ENCODE measurements at places on chromosomes 7 and 10.

DNA sequence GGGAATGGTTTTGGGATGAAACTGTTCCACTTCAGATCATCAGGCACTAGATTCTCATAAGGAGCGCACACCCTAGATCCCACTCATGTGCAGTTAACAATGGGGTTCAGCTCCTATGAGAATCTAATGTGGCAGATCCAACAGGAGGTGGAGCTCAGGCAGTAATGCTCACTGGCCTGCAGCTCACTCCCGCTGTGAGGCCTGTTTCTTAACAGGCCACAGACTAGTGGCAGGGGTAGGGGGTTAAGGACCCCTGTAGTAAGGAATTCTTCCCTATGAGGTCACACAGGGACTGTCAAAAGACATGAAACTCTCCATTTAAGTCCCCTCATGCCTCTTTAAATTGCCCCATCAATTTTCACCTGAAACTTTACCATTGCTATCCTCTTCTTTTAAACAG is 8.0 kb downstream of the HGF start:
- DNase-seq: no peak

DNA sequence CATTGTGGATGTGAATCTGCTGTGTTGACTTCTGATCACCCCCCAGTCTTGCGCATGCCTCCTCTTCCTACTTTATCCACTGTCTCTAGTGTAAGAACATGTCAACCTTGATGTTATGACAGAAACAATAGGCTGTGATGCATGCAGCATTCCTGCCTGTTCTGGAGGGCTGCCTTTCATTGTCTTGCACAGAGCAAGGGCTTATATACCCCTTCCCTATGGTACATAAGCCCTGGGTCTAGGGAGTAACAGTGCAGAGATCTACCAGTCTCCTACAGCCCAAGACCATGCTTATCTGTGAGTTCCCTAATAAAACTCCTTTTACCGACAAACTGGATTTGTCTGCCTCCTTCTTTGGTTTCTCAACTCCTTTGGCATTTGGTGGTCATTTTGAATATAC is 177.0 kb upstream of the STK17A start:
- no peak for DNase-seq

DNA sequence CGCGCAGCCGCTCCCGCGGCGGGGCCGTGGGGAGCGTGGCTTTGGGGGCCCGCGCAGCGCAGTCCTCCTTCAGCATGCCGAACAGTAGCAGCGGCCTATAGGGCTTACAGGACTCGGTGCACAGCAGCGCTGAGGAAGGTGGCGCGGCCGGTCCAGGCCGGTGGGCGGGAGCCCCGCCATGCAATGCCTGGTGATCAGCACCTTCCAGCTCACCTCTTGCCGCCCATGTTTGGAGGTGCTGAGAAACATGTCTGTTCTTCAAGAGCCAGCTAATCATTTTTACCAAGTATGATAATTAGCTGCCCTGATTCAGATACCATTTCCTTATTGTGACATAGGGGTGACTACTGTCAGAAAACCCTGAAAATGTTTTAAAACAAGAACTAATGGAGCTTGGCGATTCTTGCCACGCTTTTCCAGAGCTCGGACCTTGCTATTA is 33.5 kb upstream of the SFTPD start:
- DNase-seq: no peak

GRCh38 chr10:86553213-86553612 is 31.6 kb upstream of the WAPL start:
- DNase-seq: no peak

- DNase-seq: no peak
Observed at GRCh38 chr7:29866490-29866930, 60.2 kb downstream of the WIPF3 start.

- no peak for DNase-seq
Observed at GRCh38 chr7:154627646-154628290, 375.2 kb downstream of the PAXIP1 start.

DNA sequence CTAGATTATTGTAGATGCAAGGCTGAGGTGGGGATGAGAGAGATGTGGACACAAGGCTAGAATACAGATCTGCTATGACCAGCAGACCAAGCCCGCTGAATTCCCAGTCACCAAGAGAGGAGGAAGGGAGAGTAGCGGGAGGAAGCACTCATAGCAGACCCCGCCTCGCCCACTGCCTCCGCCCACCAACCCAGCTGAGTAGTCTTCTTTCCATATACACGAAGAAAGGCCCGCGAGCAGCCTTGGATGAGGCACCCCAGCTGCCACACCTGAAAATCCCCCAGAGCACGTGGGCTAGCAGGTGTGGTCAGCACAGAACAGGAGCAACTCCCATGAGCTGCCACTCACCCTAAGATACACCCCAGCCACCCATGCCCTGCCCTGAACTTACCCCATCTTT is 7.9 kb upstream of the H2BK1 start:
- DNase-seq: no peak

- DNase-seq: no peak
Observed at GRCh38 chr10:27134371-27134770, 19.8 kb downstream of the YME1L1 start.

GRCh38 chr10:35854661-35855060 is 212.6 kb upstream of the FZD8 start:
- DNase-seq: no peak

DNA sequence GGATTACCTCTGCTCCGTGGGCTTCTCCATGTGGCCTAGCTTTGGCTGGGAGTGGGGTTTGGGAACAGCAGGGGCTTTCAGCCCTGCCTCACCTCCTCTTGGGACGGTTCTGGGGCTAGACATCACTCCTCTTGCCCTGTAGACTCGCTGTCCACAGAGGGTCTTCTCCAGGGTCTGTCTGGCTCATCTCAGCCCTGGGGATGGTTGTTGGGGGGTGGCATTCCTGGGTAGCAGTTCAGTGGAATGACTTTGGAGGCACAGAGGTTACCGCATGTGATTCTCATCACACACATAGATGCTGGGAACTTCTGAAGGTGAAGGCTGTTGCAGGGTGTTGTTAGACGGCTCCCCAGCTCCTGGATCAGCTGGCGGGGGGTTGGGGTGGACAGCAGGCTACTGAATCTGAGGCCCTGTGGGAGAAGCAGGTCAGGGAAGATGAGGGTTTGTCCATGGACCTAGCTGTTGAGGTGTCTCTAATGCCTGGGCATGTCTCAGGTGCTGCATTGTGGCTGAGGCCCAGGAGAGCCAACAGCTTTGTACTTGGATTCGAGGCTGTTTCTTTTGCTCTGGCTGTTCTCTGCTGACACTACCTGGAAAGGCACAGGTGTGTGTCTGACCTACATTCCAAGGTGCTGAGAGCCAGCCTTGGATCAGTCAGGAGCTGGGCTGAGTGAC is 23.8 kb downstream of the RAMP3 start:
- DNase-seq: no peak

- no peak for DNase-seq
Observed at GRCh38 chr10:103839519-103839871, 15.9 kb downstream of the SH3PXD2A start.

DNA sequence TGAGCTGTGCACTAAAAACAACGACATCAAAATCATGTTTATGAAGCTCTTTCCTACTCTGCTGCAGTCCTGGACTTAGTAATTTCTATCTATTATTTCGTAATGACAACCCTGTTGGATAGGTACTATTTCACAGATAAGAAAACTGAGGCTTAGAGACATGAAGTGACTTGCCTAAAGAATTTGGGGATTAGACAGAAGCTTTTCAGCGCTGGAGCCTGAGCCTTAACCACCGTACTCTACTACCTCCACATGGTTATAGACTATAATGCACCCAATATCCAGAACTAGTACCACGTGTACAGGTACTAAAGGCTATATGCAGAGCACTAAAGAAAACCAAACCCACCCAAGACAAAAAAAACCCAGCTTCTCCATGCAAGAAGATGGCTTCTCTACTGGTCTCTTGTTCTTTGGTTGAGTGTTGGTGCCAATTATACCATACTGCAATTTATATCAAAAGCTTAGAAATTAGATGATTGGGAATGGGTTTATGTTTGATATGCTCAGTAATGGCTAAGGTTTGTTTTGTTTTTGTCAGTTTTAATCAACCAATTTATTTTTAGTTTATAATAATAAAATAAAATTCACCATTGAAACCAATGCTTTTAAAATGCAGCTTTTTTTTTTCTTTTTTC is 6.5 kb upstream of the SNX10 start:
- no peak for DNase-seq

GRCh38 chr7:1395211-1396070 is 63.8 kb downstream of the MICALL2 start:
- no peak for DNase-seq

- DNase-seq: no peak
Observed at GRCh38 chr10:9222917-9223316, 1168.4 kb downstream of the GATA3 start.

DNA sequence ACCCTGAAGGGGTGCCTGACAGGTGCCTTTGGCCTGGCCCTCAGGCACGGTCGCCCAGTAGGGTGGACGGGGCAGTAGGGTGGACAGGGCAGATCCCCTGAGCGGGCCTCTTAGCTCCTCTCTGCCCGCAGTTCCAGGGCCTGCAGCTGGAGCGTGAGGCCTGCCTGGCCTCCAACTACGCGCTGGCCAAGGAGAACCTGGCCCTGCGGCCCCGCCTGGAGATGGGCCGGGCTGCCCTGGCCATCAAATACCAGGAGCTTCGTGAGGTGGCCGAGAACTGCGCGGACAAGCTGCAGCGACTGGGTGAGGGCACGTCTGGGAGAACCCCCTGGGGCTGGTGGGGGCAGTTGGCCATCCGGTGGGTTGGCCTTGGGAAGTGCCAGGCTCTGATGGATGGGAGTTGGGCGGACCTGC is 1.7 kb downstream of the VPS37D start:
- DNase-seq: no peak

- DNase-seq: no peak
Observed at GRCh38 chr10:80512031-80512526, 25.6 kb upstream of the SH2D4B start.

DNA sequence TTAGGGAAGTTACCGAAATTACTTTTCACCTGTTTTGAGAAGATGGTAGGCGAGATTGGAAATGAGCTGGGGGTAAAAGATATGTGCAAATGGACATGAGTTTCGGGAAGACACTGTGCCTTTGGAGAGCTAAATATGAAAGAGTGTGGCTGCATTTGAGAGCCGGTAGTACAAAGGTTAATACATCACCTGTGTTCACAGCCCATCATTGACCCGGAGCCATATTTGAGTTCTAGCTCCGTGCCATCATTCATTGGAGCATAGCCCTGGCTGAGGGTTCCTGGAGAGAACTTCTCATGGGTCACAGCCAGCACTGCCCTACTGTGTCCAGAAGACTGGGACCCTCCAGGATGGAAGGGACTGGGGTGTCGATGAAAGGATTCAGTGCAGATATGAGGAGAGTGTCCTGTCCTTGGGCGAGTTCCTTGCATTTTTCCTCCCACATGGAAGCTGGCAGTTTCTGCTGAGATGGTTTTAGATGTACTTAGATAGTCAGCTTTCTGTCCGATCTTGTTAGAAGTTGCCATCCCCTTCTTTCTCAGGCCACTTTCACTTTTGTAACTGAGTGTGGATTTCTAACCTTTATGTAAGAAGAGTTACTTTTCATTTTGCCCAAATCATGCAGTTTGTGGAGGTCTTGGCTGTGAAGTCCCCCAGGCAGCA is 138.8 kb downstream of the JCAD start:
- DNase-seq: no peak

DNA sequence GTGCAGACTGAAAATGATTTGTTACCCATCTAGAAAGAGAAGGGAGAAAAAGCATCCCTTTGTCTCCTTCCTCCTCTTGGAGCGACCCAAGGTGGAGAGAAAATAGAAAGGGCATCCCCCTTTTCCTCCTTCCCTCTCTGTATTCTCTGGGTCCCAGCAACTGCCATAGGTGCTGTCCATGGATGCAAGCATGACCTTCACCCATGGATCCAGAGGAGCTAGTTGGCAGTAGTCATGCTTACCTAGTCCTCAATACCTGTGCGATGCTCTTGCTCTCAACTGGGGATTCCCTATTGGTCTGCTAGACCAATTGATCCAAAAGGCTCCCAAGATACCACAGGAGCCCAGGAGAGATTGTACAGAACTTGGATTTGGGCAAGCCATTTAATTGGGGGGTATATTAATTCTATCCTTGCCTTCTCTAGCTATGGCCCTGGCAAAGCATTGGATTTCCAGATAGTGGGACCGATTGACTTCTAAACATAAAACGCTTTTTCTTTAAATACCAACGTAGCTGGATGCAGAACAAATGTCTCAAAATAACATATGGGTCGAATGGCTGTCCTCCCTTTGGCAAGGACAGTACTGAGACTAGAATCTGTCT is 547.8 kb upstream of the IGFBP3 start:
- DNase-seq: no peak

- no peak for DNase-seq
Observed at GRCh38 chr7:72415586-72415985, 3.4 kb upstream of the CALN1 start.

- no peak for DNase-seq
Observed at GRCh38 chr7:54788664-54789063, 29.7 kb upstream of the SEC61G start.

GRCh38 chr10:77086081-77086480 is 551.5 kb downstream of the KCNMA1 start:
- no peak for DNase-seq

DNA sequence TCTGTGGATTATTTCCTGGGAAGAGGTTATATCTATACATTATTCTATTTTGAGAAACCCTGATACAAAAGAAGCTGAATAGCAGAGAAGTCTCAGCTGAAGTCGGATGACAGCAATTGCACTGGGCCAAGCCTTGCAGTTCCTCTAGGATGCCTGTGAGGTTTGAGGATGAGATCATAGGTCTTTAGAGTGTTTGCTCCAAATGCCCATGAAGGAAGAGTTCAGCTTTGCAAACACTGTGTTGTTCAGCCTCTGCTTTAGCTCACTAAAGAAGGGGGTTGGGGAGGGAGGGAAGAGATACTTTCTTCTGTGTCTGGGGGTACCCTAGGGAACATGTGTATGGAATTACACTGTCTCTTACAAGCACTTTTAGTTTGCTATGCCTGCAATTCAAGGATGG is 282.5 kb upstream of the NRP1 start:
- DNase-seq: no peak

GRCh38 chr10:88246675-88247074 is 336.4 kb downstream of the RNLS start:
- no peak for DNase-seq

- DNase-seq: no peak
Observed at GRCh38 chr10:92146107-92146506, 144.8 kb downstream of the CPEB3 start.

GRCh38 chr7:121313793-121314676 is 14.8 kb upstream of the WNT16 start:
- no peak for DNase-seq

DNA sequence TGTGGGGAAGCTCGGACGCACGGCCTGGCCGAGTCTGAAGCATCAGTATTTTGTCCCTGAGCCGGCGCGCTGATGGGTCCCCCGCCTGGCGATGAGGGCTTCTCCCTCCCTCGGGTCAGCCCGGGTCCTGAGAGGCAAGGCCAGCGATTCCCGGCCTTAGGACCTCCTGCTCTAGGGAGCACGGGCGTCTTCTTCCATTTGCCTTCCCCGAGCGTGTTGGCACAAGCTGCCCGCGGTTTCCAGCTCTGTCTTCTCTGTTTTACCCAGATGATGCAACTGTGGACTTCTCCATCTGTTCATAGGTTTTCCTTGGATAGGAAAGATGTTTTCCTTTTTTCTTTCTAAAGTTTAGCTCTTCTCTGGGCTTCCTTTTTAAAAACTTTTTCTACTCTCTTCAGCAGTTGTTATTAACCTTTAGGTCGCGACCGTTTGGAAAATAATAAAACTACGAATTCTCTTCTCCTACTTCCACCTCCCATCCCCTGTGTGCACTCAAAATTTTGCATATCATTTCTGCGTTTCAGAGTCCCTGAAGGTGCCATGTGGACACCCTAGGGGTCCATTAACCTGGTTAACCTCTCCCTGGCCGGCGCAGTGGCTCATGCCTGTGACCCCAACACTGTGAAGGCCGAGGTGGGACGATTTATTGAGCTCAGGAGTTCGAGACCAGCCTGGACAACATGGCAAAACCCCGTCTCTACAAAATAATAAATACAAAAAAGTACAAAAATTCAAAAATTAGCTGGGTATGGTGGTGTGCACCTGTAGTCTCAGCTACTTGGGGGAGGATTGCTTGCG is 1.4 kb upstream of the SLC25A28 start:
- no peak for DNase-seq

All from CD4-positive, alpha-beta T cell treated with Interleukin-12 subunit alpha and Interleukin-12 subunit beta, for 1 hour (primary cell).